ENCODE measurements at places on chromosomes 7 and 10. TPM values are rescaled to one million over a fixed set of nuclear protein-coding genes. Genes with fewer than 3 reads are reported as not detected.
A peak's percentile ranks its signal among the peaks of the same experiment; 100 is the strongest.

DNA sequence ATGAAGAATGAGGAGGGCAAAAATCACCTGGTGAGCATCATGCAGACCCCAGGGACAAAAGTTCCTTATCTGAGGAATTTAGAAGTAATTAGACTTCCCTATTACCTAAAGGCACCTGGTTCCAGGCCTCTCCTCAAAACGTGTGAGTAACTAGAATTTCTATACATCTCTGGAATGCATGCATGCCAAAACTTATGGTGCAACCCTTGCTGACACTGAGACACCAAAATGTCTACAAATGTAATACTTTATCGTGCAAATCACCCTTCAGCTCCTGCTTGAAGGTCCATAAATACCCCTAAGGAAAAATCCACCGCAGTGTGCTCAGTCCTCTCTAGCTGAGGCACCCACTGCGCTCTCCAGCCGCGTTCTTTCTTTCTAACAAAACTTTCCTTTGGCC is 84.2 kb downstream of the PAXIP1 start:
- H3K4me1 ChIP-seq, result peaks cover 2% of the 10 kb centered on the region
- DNase-seq, result no peak
- H3K27ac ChIP-seq, result no peak overlapping the region
- H3K36me3 ChIP-seq, result no peaks in the 10 kb centered on the region
- H3K27me3 ChIP-seq, result peaks cover 7% of the 10 kb centered on the region

- DNase-seq, result no peak
- no peaks in the 10 kb centered on the region for H3K27me3 ChIP-seq
- H3K27ac ChIP-seq, result no peak overlapping the region
- H3K36me3 ChIP-seq, result no peaks in the 10 kb centered on the region
- no peak overlapping the region for H3K4me3 ChIP-seq
Observed at GRCh38 chr7:154777489-154777888, 225.4 kb downstream of the PAXIP1 start.

DNA sequence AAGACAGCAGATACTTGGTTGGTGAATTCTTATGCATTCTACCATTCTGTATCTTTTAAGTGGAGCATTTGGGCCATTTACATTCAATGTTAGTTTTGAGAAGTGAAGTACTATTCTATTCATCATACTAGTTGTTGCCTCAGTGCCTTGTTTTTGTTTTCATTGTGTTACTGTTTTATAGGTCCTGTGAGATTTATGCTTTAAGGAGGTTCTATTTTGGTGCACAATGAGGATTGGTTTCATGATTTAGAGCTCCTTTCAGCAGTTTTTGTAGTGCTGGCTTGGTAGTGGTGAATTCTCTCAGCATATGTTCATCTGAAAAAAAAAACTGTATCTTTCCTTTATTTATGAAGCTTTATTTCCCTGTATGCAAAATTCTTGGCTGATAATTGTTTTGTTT is 23.3 kb upstream of the WNT2 start:
- no peaks in the 10 kb centered on the region for H3K4me1 ChIP-seq
- no peaks in the 10 kb centered on the region for H3K27me3 ChIP-seq
- no peak overlapping the region for H3K4me3 ChIP-seq

- H3K36me3 ChIP-seq, result no peaks in the 10 kb centered on the region
- no peak overlapping the region for H3K27ac ChIP-seq
- H3K4me1 ChIP-seq, result no peaks in the 10 kb centered on the region
- no peak overlapping the region for H3K4me3 ChIP-seq
- H3K27me3 ChIP-seq, result no peaks in the 10 kb centered on the region
- DNase-seq, result no peak
Observed at GRCh38 chr7:66734006-66734405, 6.5 kb upstream of the RABGEF1 start.

DNA sequence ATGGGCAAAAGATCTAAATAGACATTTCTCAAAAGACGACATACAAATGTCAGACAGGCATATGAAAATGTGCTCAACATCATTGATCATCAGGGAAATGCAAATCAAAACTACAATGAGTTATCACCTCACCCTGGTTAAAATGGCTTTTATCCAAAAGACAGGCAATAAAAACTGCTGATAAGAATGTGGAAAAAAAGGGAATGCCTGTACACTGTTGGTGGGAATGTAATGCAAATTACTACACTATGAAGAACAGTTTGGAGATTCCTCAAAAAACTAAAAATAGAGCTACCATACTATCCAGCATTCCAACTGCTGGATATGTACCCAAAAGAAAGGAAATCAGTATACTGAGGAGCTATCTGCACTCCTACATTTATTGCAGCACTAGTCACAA is 18.0 kb downstream of the GSDME start:
- no peak overlapping the region for H3K27ac ChIP-seq
- no peaks in the 10 kb centered on the region for H3K36me3 ChIP-seq
- no peak for DNase-seq
- no peaks in the 10 kb centered on the region for H3K27me3 ChIP-seq

DNA sequence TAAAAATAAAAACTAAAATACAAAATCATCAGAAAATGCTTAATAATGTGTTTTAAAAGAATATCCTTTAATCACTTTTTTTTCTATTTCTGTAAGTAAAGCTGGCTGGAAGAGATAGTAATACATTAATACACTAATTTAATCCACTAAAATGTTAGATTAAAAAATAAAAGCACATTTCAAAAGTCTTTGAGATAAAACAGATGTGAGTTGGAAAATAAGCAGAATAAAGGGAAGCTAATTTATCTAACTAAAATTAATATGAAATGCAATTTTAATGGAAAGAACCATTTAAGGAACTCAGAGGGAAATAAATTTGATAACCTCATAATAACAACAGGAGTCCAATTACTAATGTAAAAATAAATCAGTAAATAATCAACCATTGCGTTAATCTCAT is 774.8 kb upstream of the MBL2 start:
- H3K27me3 ChIP-seq, result no peaks in the 10 kb centered on the region
- H3K4me1 ChIP-seq, result no peaks in the 10 kb centered on the region
- H3K4me3 ChIP-seq, result no peak overlapping the region
- H3K36me3 ChIP-seq, result no peaks in the 10 kb centered on the region
- no peak overlapping the region for H3K27ac ChIP-seq

DNA sequence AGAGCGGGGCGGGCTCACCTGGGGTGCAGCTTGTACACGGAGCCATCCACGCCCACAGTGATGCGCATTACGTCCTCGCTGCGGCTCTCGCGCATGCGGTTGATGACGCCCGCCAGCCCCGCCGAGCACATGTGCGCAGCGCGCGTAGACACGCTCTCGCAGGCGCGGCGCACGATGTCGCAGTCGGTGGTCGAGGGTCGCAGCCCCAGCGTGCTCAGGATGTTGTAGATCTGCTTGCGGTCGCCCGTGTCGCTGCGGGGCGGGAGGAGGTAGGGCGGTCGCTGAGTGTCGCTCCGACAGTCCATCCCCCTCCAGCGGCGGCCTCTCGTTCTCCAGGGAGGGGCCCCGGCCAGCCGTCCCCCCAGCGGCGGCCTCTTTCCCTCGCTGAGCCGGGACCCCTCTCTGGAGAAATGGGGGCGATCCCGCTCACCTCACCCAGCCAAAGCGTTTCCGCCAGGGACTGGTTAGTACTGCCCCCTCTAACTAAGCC is 4.4 kb upstream of the MYL7 start:
- no peaks in the 10 kb centered on the region for H3K36me3 ChIP-seq
- H3K4me1 ChIP-seq, result peaks cover 24% of the 10 kb centered on the region
- peaks cover 16% of the 10 kb centered on the region for H3K27me3 ChIP-seq
- H3K27ac ChIP-seq, result no peak overlapping the region
- no peak overlapping the region for H3K4me3 ChIP-seq

- no peak overlapping the region for H3K4me3 ChIP-seq
Observed at GRCh38 chr7:106901828-106902441, 36.9 kb downstream of the PIK3CG start.

DNA sequence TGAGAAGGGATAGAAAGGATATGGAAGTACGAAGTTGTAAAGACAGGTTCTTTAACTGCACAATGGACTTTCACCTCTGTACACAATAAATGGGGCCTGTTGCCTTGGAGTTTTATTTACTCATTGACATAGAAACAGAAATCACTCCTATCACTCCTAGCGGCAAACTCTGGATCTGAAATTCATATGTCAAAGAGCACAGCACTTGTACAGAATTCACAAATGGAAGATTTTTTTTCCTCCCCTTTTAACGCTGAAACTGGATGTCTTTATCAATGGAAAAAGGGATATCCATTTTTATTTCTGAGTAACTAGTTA is 18.2 kb downstream of the NT5C3A start:
- H3K27ac ChIP-seq, result no peak overlapping the region
- DNase-seq, result no peak
- no peaks in the 10 kb centered on the region for H3K27me3 ChIP-seq
- no peaks in the 10 kb centered on the region for H3K36me3 ChIP-seq

DNA sequence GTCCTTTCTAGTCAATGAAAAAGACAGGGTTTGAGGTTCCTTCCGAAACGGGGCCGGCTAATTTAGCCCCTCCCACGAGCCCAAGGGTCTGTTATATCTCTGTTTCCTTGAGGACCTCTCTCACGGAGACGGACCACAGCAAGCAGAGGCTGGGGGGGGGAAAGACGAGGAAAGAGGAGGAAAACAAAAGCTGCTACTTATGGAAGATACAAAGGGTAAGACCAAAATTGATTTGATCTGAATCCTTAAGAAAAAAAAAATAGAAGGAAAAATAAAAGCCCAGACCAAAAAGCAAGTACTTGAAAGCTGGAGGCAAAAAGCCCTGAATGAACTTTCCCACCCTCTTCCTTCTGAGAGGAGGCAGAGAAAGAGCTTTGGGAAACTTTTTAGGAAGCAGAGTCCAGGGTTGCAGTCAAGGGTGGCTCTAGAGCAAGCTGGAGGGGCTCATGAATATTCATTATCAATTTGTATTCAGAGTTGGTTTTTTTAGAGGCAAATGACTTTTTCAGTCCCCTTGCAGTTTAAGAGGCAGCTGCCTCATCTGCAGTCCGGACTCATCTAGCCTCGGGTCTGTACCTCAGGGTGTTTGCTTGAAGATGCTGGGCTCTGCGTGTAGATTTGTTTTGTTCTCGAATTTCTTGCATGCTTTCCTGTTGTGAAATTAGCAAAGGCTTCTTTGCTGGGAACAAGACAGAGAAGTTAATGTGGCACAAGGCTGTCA is at the start of gene ENTPD1:
Gene ENTPD1, plus strand, starts transcription at position 123 of the 721 bp plus-strand sequence. Its CDS starts 77 bp downstream, at position 200.
- no peak for DNase-seq
- H3K36me3 ChIP-seq, result no peaks in the 10 kb centered on the region
- peak within 1 kb of the TSS; percentile 32 for H3K27ac ChIP-seq
- H3K27me3 ChIP-seq, result peaks cover 5% of the 10 kb centered on the region
- H3K4me1 ChIP-seq, result no peaks in the 10 kb centered on the region
- peak within 1 kb of the TSS; percentile 13 for H3K4me3 ChIP-seq

GRCh38 chr10:103598654-103599115 is 105.2 kb downstream of the NEURL1 start:
- no peaks in the 10 kb centered on the region for H3K27me3 ChIP-seq
- H3K27ac ChIP-seq, result no peak overlapping the region
- DNase-seq, result no peak

- H3K4me3 ChIP-seq, result no peak overlapping the region
- no peak overlapping the region for H3K27ac ChIP-seq
- no peaks in the 10 kb centered on the region for H3K27me3 ChIP-seq
- no peaks in the 10 kb centered on the region for H3K4me1 ChIP-seq
- DNase-seq, result no peak
Observed at GRCh38 chr7:156984174-156984891, 26.1 kb downstream of the MNX1 start.

- H3K4me3 ChIP-seq, result no peak overlapping the region
- no peaks in the 10 kb centered on the region for H3K27me3 ChIP-seq
- no peak for DNase-seq
Observed at GRCh38 chr7:40808378-40808942, 673.7 kb downstream of the SUGCT start.

DNA sequence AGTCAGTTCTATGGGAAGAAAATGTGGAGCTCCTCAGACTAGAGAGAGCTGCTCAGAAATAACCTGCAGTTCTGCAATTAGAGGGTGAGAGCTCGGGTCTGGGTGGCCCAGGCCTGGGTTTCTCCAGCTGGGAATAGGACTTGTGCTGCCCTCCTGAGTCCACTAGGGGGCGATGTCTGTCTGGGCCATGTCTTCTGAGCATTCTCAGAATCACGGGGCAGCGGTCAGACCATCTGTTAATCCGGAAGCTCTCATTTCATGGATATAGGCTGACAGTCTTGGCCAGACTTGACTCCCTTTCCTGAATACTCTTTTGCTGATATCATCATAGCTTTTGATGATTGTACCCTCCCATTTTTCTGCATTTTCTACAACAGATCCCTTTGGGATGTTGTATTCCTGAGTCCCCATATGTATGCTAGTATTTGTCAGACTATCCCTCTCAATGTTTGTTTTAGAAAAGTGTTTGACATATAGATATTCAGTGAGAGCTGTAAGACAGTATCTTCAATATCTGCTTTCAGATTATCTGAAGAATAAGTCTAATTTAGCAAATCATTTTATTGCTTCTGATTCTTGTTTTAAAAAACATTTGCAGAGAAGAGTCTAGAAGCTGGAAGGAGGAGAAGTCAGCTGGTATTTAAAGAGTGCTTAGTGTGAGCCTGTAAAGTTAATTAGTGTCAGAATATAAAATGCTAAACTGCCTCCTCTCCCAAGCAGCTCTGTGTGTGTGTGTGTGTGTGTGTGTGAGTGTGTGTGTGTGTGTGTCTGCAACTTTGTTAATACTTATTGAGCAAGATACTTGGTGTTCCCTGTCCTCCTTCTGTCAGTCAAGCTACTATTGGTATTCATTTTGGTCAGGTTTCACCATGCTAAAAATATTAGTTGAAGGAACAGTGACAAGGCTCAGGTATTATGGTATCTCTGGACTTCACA is 38.0 kb downstream of the STARD3NL start:
- H3K4me3 ChIP-seq, result no peak overlapping the region
- H3K36me3 ChIP-seq, result peaks cover 18% of the 10 kb centered on the region
- peak; percentile 87 for DNase-seq
- H3K27me3 ChIP-seq, result no peaks in the 10 kb centered on the region
- peak overlapping the region; percentile 21 for H3K27ac ChIP-seq
- no peaks in the 10 kb centered on the region for H3K4me1 ChIP-seq

DNA sequence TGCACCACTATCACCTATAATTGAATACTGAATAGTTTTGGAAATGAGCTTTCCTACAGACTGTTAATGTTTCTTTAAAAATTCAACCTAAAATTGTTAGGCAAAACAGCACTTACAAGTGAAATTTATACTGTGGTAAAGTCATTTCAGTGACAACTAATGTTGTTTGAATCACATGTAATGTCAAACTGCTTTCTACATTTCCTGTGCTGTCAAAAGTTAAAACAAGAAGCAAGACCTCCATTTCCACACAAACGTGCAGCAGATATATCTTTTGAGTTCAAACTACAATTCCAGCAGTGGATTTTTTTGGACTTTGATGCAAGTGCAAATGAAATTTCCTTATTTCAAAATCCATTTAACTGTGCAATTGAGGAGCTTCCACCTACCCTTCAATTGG is 199.8 kb downstream of the RNLS start:
- peak; percentile 26 for DNase-seq
- H3K4me3 ChIP-seq, result no peak overlapping the region
- no peak overlapping the region for H3K27ac ChIP-seq

GRCh38 chr7:82397879-82398524 is 45.6 kb downstream of the CACNA2D1 start:
- H3K27me3 ChIP-seq, result no peaks in the 10 kb centered on the region
- no peak overlapping the region for H3K4me3 ChIP-seq

- no peaks in the 10 kb centered on the region for H3K4me1 ChIP-seq
- H3K27ac ChIP-seq, result no peak overlapping the region
- no peak for DNase-seq
- no peaks in the 10 kb centered on the region for H3K27me3 ChIP-seq
- H3K4me3 ChIP-seq, result no peak overlapping the region
- H3K36me3 ChIP-seq, result no peaks in the 10 kb centered on the region
Observed at GRCh38 chr7:139125657-139126056, 16.1 kb upstream of the ZC3HAV1 start.

The CALD1 gene
- 17.8 TPM for total RNA-seq

The INMT gene
- total RNA-seq, result 0.94 TPM

The ACSM6 gene
- total RNA-seq, result 5.1 TPM

The HMX3 gene
- not detected for total RNA-seq

The SUN3 gene
- 1.1 TPM for total RNA-seq

All from thymus (tissue), 14 donors.